Caki2 (cell line): ENCODE measurements at places on chromosomes 6 and 20. TPM values are rescaled to one million over a fixed set of nuclear protein-coding genes. Genes with fewer than 3 reads are reported as not detected.

LAMA5 gene
- 59.3 and 63.3 TPM in 2 replicates for total RNA-seq

DNA sequence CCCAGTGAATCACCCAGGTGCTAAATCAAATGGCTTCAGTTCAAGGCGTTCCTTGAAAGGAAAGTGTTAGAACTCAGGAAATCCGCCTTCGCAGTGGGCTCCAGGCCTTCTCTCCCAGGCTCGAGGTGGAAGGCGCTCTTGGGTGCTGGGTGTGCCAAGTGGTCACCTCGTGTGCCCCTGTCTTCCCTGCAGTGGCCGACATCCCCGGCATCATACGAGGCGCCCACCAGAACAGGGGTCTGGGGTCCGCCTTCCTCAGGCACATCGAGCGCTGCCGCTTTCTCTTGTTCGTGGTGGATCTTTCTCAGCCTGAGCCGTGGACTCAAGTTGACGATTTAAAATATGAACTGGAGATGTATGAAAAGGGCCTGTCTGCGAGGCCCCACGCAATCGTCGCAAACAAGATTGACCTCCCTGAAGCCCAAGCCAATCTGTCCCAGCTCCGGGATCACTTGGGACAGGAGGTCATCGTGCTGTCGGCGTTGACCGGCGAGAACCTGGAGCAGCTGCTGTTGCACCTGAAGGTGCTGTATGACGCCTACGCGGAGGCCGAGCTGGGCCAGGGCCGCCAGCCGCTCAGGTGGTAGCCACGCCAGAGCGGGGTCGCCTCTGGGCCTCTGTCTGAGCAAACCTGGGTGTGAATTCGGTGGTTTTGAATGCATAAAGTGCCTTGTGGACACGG lies 17.8 kb downstream of the MTG2 start:
- DNase-seq, result no peak

PM20D2 gene
- 16.9 and 21.8 TPM in 2 replicates for total RNA-seq

PDE7B gene
- total RNA-seq, result 0.07 and 0.14 TPM in 2 replicates

EYS gene
- not detected in 2 replicates for total RNA-seq

SLC22A16 gene
- not detected in 2 replicates for total RNA-seq

- DNase-seq, result no peak
Measured at GRCh38 chr20:62275219-62275618, 27.6 kb upstream of the ADRM1 start.

DNA sequence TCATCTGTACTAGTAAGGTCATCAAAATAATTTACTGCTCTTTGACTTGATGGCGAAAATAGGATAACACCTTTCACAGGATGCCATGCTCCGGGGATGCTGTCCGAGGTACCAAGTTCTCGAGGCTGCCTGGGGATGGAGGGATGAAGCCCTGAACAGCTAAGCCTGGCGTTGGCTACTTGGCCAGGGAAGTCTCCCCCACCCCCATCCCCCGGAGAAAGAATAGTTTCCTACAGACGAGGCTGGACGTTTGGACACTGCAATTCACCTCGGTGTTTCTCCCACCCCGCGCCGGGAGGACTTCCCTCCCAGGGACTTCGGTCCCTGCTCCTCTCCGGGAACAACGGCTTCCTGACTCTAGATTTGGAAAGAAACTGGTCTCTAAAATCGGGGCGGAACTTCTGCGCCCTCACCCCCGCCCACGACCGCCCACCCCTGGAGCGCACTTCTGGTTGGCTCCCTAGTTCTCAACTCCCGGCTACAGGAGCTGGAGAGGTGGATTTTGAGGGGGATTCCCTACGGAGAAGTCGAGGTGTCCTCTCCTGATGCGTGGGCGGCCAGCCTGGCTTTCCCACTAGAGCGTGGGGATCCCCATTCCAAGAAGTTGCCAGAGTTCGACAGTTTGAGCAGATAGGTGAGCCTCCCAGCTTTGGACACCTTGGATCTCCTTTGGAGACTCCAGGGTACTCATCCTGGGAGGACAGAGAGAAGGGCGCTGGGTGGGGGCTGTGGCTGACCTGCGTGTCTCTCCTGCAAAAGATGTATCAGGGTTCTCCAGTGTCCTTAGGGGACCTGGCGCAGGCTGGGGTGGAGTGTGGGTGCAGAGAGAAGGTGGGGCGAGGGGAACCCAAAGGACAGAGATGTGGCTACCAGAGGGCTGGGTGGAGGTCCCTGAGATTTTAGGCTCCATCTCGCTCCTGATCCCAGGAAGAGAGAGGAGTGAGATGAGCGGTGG lies 1.1 kb downstream of the PCSK2 start:
- no peak for DNase-seq

DNA sequence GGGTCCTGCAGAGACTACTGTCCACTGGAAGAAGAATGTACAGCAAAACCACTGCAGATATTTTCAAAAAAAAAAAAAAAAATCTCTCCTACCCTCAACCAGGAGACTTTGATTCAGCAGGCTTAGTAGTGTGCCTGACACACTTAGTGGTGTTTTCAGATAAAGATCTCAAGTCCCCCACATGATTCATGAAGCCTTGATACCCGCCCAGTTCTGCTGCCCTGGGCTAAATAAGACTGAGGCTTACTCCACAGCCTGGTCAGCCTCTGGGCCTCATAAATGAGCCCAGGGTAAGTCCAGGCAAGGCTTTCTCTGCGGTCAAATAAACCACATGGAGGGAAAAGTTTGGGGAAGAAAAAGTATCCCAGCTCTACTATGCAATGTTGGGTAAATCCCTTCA lies 222.1 kb upstream of the ARID1B start:
- DNase-seq, result no peak

DNA sequence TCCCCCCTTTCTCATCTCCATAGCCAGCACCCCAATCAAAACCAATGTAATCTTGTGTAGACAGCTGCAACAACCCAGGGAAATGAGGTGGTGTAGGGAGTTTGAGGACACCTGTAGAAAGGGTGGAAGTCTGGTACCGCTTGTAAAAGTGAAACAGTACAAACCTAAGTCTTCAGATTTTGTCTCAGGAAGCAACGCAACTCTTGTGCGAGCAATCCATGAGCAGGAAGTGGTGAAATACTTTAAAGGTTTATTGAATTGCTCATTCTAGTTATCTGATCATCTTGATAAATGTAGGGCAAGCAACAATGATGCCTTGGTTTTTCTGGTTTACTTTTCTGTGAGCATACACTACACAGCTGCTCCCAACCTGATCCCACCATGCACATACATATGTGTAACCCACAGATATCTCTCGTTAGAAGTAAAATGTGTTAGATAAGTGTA lies 71.1 kb upstream of the THEMIS start:
- no peak for DNase-seq

DNA sequence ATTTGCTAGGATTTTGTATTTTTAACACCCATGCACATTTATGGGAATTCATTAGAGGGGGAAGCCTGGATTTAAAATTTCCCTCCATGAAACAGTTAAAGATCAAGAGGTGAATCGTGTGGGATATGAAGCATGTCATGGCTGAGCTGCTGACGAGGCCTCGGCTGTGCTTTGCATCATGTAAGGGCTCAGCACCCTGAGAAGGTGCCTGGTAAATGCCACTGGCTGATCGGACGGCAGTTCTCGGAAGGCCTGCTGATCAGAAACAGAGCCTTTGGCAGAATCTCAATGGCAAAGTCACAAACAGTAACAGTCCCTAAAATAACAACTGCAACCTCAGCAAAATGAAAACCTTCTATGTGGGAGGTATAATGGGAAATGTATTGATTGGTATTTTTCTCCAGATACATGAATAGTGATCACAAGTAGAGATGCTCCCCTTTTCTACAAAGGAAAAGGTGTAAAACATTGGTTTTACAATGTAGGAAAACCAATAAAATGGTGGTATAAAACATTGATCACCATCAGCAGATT lies 53.0 kb upstream of the FUCA2 start:
- no peak for DNase-seq

GRCh38 chr20:3970016-3970415 lies 45.3 kb downstream of the RNF24 start:
- DNase-seq, result no peak

RNASET2 gene
- 53.4 and 54.7 TPM in 2 replicates for total RNA-seq

VNN1 gene
- total RNA-seq, result not detected in 2 replicates

CUL9 gene
- total RNA-seq, result 10.6 and 15.7 TPM in 2 replicates

DNA sequence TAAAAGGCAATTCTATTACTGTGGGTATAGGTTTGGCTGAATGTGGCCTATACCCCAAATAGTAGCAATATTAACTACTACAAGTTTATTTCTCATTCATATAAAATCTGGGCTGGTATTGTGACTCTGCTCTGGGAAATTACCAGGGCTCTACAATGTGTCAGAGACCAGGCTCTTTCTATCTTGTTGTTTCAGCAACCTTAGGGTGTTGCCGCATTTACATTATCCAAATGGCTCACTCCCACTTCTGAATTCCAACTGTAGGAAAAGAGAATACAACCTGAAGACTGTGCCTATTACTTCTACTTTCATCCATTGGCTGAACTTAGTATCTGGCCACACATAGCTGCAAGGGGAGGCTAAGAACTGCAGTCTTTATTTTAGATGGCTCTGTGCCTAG lies 106.7 kb upstream of the CENPW start:
- DNase-seq, result no peak

DNA sequence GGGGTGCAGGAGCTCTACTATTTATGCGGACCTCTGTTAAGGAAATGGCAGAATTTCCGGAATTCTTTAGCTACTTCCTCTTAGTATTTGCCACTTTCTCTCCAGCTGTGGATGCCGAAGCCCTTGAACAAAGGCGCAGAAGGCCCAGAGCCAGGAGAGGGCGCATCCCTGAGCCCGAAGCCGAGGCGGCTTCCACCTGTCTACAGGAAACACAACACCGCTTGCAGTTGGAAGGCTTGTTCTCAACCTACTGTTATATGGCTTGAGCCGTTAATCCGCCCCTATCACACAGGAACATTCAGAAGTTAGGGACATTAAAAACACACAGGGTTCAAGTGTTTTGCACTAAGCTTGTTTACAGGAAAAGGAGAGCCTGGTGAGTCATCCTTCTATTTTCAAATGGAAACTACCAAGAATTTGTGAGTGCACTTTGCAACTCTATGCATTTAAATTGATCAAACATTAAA lies 417.1 kb downstream of the BCKDHB start:
- DNase-seq, result no peak

PCK1 gene
- 0.96 and 1.0 TPM in 2 replicates for total RNA-seq

CAP2 gene
- 16.5 and 18.4 TPM in 2 replicates for total RNA-seq

- no peak for DNase-seq
Measured at GRCh38 chr20:37911261-37911660, 8.3 kb downstream of the VSTM2L start.

DNA sequence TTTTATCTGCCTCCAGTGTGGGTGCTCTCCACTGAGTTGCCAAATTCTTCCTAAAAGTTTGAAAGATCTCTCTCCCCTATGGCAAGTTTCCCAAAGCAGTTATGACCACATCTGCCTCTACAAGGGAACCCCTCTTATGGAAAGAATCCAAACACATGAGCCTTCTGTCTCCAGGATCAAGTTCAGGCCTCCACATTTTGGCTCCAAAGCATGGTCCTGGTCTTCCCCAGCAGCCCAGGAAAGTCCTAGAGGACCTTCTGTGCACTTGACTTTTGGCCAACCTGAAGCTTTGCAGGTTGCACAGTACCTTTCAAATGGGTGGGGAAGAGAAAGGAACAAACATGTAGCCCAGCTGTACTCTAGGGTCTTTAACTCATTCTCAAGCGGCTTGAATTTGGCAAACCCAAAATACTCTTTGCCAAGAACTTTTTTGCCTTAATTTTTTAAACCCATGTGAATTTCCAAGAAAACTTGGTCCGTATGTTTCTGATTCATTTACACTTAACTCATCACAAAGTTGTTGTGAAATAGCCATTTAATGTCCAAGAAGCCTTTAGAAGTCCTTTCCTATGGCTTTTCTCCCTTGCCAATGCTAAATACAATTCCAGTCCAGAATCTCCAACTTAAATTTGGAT lies 240.1 kb upstream of the TBX18 start:
- no peak for DNase-seq

- DNase-seq, result no peak
Measured at GRCh38 chr20:29296256-29297230, 1960.9 kb upstream of the DEFB115 start.

DNA sequence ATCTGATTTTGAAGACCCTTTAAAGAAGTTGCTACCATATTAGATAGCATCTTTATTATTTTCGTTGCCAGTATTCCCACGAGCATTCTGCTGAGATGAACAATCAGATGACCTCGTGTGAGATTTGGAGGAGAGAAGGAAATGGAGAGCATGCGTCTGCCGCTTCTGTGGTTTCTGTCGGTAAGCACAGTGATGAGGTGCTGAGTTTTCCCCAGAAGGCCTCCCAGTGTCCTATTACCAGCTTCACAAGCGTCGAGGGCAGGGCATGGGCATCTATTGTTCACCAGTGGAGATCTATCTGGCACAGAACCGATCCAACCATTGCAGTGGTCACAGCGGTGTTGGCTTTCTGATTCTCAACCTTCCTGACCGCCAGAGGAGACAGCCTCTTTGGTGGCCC lies 29.4 kb downstream of the TRAF3IP2 start:
- no peak for DNase-seq

- peak; percentile 51 for DNase-seq
Measured at GRCh38 chr6:18028332-18028731, 40.9 kb upstream of the KIF13A start.
